ENCODE measurements at places on chromosomes 3 and 15. TPM values are rescaled to one million over a fixed set of nuclear protein-coding genes. Genes with fewer than 3 reads are reported as not detected.

- DNase-seq, result no peak
Measured at GRCh38 chr3:126184465-126185000, 4.1 kb upstream of the ALDH1L1 start.

GRCh38 chr3:123021388-123021787 is 6.2 kb downstream of the SEMA5B start:
- DNase-seq, result no peak

The PIK3CB gene
- 16.5 TPM for total RNA-seq

The SYNPR gene
- not detected for total RNA-seq

GRCh38 chr3:8567784-8568575 is 66.4 kb downstream of the LMCD1 start:
- DNase-seq, result no peak

DNA sequence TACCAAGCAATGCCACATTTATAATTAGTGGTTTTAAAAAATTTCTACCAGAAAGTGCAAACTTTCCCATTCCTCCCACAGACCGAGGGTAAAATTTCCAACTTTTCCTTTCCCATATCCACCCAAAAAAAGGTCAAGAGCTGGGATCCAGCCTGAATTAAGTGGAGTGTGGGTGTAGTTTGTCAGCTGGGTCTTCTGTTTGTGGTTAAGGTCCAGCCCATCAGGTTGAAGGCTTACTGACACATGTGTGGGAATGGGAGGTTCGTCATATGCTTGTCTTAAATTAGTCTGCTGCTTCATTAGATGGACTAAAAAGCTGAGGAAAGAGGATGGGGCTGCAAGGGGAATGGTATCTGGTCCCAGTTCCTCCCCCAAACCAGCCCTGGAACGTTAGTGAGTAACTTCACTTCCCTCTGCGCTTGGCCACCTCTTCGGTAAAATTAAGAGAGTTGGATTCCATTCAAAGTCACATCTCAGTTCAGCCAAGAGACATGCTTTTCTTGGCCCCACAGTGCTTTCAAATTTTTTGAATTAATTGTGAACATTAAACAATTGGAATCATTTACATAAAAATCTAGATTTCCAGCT is 59.0 kb upstream of the PLCL2 start:
- no peak for DNase-seq
